ENCODE measurements at places on chromosomes 4 and X.

- DNase-seq: peak; percentile 78
Measured at GRCh38 chrX:115592997-115593734, 32.2 kb downstream of the PLS3 start.

DNA sequence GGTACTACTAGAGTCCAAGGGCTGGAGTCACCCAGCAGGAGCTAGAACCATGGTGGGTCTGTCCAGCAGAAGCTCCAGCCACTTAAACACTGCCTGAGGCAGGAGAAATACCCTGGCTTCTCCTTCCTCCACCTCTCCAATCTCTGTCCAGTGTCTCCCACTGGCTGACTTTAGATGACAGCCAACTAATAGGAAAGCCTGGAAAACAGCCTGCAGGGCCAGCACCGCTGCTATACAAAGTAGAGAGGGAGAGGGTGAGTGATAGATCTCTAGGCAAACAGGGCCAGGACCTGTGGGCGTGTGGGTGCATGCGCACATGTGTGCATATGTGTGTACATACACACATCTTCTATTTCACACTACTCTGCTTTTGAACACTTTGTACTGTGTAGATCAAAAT lies 56.5 kb upstream of the ATP8A1 start:
- DNase-seq: no peak

DNA sequence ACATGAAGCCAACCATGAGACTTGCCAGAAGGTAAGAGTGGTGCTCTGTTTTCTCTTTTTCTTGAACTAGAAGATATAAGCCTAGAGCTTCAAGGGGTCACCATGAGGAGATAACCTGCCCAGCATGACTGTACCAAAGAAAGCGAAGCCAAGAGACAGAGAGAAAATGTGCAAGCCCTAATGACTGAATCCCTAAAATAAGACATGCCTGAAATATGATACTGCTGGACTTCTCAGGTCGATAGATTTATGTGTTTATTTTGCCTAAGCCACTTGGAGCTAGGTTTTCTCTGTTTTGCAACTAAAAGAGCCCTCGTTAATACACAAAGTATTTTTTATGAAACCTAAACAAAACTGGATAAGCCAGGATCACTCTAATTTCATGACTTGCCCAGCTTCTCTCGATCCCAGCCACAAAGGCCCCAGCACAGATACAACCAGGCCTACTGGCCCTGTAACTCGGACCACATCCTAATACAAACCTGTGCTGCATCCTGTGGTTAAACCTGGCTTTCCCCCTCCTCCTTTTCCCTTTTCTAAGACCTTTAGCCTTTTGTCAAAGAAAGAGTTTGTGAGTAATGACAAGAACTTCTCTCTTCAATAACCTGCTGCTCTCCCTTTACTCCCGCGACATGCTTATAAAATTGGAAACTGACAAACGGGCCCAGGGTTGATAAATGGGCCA lies 185.8 kb downstream of the APBB2 start:
- DNase-seq: no peak

DNA sequence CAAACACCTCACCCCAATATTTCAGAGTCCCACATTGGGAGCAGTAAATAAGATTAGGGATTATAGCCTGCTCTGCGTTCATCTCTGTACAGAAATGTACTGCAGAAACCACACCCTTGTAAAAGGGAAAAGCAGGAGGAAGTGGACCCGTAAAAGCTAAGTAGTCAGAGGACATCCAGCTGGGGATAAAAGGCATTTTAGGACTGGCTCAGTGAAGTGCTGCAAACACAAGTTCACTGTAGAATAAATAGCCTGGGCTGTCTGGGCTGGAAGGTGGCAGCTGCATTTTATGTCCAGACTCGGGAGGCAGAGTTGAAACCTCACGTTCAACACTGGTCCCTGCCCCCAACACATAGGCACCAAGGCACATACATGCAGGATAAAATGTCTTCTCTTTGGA lies 178.7 kb upstream of the FAT1 start:
- DNase-seq: no peak

DNA sequence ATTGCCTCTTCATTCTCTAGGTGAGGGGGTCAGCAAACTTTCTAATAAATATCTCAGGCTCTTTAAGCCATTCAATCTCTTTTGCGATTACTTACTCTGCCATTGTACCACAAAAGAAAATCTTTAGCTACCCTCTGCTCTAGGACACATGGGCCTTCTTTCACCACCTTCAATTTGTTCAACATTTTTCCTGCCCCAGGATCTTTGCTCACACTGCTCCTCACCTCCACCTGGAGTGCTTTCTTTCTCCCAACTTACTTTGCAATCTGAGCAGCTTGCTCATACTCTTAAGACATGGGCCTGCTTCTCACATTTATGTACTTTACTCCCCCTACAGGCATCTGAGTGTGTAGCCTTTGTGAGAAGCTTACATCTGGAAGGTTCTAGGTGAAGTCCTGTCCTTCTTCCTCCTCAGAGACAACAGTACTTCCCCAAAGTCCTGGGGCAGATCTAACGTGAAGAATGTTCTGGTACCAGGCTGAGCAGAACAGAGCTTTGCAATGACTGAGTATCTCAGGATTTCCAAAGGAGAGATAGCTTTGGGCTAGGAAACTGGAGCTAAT lies 55.0 kb upstream of the PRDM5 start:
- DNase-seq: peak; percentile 78

DNA sequence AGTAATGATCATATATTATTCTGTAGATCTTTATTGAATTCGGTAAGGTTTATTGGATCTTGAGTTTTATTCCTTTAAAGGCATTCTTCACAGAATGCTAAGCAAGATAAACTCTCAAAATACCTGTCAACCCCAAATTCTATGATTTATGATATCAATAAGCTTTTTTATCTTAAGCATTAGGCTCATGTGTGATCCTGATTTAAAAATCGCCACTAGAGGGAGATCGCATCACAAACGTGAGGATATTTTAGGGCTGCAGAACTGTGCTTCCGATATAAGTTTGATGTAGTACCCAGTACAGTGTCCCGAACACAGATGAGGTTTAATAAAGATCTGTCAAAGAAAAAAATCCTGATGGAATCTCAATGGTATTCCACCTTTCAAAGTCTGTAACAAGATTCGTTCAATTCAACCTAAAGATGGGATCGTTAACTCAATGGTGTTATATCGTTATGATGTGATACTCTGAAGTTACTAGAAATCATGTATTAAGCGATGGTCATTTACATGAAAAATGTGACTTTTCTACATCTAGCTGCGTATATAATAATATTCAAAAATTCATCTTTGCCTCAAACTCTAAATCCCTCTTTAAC lies 169.0 kb downstream of the CORIN start:
- peak; percentile 61 for DNase-seq
